ENCODE measurements at places on chromosomes 4 and X. TPM values are rescaled to one million over a fixed set of nuclear protein-coding genes. Genes with fewer than 3 reads are reported as not detected.
A peak's percentile ranks its signal among the peaks of the same experiment; 100 is the strongest.

DNA sequence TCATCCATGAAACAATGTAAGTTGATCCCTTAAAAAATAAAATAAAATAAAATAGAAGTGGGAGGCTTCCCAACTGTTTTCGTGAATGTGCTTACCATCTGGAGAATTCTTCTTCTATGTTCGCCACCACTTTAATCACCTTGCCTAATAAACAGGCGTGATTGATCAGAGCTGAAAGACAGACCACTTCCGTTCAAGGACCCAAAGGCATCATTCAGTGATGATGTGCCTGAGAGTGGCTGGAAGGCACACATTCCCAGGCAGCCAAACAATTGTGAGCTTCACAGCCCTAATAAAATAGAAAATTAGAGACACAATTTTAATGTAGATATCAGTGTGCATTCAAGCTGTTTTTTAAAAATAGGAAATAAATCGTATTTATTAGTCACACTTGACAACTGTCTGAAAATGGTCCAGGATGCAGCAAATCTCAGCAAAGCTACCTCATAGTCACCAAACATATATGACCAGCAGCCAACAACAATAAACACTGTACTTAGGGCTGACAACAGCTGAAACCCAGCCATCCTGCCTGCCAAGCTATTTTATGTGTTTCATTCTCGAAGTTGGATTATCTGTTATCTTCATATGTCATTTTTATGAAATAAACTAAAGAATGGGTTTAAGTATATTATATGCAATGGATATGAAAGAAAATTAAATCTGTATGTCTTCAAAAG lies 163.2 kb upstream of the FAM9B start:
- no peak for DNase-seq
- no peak overlapping the region for H3K4me3 ChIP-seq
- no peaks in the 10 kb centered on the region for H3K27me3 ChIP-seq
- no peaks in the 10 kb centered on the region for H3K36me3 ChIP-seq
- no peak overlapping the region for H3K27ac ChIP-seq

- no peaks in the 10 kb centered on the region for H3K4me1 ChIP-seq
- H3K27ac ChIP-seq, result no peak overlapping the region
- H3K27me3 ChIP-seq, result no peaks in the 10 kb centered on the region
- H3K36me3 ChIP-seq, result no peaks in the 10 kb centered on the region
- no peak overlapping the region for H3K4me3 ChIP-seq
These were observed 42.3 kb downstream of the FBXO8 start for GRCh38 chr4:174241162-174241561.

- no peaks in the 10 kb centered on the region for H3K27me3 ChIP-seq
- H3K4me1 ChIP-seq, result no peaks in the 10 kb centered on the region
- no peak for DNase-seq
- no peak overlapping the region for H3K27ac ChIP-seq
These were observed 221.0 kb upstream of the NWD2 start for GRCh38 chr4:37023504-37023903.

The SYP gene
- 291 TPM for total RNA-seq

DNA sequence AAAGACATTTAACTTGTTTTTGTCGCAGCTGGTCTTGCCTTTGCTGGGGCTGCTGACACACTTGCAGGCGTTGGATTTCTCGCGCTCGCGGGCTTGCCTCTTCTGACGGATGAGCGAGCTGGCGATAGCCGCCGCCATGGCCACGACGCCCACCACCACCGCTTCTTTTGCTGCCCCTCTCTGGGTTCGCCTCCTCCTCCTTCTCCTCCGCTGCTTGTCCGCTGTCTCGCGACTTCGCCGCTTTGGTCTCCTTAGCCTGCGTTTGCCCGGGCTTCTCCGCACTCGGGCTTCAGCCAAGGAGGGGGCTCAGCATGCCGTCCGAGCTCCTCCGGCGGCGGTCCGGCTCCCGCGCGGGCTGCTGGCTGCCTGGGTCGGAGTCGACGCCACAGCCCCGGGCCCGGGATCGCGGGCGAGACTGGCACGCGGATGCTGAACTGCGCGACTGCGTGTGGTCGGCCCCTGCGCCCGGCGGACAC lies 613 bp downstream of the FGF13 start:
- H3K4me3 ChIP-seq, result peak overlapping the region; percentile 83
- DNase-seq, result peak; percentile 29
- H3K27me3 ChIP-seq, result peaks cover 1% of the 10 kb centered on the region
- H3K36me3 ChIP-seq, result no peaks in the 10 kb centered on the region

DNA sequence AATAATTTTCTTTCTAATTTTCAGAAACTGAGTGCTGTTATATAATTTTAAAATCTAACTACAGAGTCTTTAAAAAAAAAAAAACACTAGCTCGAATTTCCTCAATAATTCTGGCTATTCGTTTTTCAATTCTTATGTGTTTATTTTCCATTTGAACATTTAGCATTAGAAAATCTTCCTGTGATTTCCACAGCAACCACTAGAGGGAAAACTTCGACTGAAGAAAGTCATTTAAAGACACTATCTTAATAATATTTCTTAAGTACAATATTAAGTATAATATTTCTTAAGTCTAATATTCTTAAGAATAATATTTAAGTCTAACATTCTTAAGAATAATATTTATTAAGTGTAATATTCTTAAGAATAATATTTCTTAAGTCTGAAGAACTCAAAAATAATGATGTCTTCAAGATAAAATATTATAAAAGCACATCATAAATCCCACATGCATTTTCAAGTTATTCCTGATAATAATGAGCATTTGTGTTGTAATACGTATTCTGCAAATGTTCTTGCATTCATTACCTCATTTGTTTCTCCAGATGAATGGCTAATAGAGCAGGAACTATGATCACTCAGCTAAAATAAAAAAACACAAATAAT lies 118.4 kb upstream of the WDR17 start:
- H3K27me3 ChIP-seq, result no peaks in the 10 kb centered on the region
- no peak overlapping the region for H3K4me3 ChIP-seq
- no peaks in the 10 kb centered on the region for H3K36me3 ChIP-seq
- H3K4me1 ChIP-seq, result no peaks in the 10 kb centered on the region
- no peak overlapping the region for H3K27ac ChIP-seq

The GLUD2 gene
- total RNA-seq, result 0.27 TPM

- peaks cover under 1% of the 10 kb centered on the region for H3K27me3 ChIP-seq
- H3K4me3 ChIP-seq, result no peak overlapping the region
- H3K27ac ChIP-seq, result no peak overlapping the region
- no peaks in the 10 kb centered on the region for H3K36me3 ChIP-seq
- DNase-seq, result no peak
These were observed 127.5 kb upstream of the ANXA10 start for GRCh38 chr4:167964766-167965373.

The SYTL5 gene
- not detected for total RNA-seq

DNA sequence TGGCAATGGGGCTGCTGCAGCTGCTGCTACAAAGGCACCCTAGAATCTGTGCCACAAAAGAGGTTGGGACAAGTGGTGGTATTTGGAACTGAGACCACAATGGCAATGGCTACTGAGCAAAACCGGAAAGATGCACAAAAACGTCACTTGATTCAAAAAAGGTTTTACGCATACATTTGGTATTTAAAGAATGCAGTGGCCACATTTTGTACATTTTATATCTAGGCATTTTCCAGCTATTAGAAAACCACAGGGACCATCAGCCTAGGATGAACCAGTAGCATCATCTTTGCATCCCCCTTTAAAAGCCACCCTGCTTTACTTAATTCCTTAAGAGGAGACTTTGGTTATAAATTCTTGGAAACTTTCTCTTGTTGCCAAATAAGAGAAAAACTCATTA lies 104.8 kb upstream of the CXCL13 start:
- DNase-seq, result no peak
- H3K27ac ChIP-seq, result no peak overlapping the region
- H3K4me3 ChIP-seq, result no peak overlapping the region
- H3K4me1 ChIP-seq, result no peaks in the 10 kb centered on the region
- no peaks in the 10 kb centered on the region for H3K36me3 ChIP-seq
- H3K27me3 ChIP-seq, result no peaks in the 10 kb centered on the region

DNA sequence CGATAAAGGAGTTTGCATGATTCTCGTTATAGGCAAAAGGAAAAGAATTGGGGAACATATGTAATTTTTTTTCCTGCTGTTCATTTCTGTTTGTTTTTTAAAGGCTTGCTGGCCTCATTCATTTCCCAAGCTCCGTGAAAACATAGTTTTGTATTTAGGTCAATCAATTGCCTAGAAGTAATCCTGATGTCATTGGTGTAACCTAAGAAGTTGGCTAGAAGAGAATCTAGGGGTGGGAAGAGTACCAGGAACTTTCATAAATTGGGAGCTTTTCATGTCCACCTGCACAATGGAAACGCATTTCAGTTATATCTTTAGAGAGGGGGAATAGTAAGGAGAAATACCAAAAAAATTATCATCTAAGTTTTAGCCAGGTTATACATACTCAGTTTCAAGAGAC lies 3.8 kb downstream of the RAPGEF2 start:
- H3K36me3 ChIP-seq, result no peaks in the 10 kb centered on the region
- H3K4me3 ChIP-seq, result peak overlapping the region; percentile 69
- H3K27me3 ChIP-seq, result peaks cover 13% of the 10 kb centered on the region

DNA sequence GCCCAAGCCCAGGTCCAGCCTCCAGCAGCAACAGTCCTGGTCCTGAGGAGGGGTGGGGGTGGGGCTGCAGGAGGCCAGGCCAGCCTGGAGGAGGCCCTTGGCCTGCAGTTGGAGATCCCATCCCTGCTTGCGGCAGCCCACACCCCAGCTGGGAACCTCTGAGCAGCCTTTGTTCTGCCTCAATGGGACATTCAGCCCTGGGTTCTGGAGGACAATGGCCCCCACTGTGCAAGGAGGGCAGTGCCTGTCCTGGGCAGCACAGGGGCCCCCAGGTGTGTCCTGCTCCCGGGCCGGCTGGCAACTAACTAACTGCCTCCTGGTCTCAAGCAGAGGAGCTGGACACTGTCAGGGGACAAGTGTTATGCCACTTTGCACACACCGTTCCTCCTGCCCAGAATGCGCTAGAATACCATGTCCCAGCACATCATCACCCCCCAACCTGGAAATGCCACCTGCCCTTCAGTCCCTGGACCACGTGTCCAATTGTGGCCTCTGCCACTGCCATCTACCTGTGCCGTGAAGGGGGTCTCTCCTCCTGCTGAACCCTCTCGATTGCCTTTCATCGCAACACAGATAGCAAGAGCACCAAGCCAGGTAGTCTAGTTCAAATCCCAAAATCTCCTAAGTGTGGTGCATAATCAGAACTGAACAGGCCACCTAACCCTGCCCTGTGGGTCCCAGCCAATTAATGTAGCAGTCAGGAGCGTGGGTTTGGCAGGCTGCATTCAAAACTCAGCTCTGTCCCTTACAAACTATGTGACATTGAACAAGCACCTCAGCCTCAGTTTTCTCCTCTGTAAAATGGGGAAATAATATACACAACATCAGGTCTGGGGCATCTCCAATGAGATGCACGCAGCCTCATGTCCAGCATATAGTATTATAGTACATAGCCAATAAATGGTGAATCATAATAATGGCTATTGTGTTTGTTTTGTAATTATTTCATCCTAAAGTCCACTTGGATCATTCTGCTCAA lies 8.8 kb downstream of the PPP2R2C start:
- H3K27me3 ChIP-seq, result peaks cover 6% of the 10 kb centered on the region
- DNase-seq, result no peak
- no peaks in the 10 kb centered on the region for H3K4me1 ChIP-seq

DNA sequence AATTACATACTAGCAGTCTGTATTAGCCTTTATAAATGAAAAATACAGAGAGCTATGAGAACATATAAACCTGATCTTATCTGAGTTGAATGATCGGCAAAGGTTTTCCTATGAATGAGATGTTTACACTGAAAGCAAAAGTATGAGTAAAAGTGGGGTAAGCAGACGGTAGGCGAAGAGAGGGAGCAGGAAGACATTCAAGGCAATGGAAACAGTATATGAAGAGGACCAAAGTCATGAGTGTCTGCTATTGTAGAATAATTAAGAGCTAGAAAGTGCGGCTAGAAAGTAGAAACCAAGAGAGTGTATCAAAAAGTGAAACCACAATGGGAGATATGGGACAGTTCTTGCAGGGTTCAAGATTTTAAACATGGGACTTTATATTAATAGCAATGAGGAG lies 67.0 kb upstream of the TMLHE start:
- no peaks in the 10 kb centered on the region for H3K36me3 ChIP-seq
- no peak overlapping the region for H3K27ac ChIP-seq
- no peaks in the 10 kb centered on the region for H3K4me1 ChIP-seq
- no peak overlapping the region for H3K4me3 ChIP-seq
- H3K27me3 ChIP-seq, result no peaks in the 10 kb centered on the region

All from glutamatergic neuron (in vitro differentiated cells).